ENCODE measurements at places on chromosomes 12 and 14. TPM values are rescaled to one million over a fixed set of nuclear protein-coding genes. Genes with fewer than 3 reads are reported as not detected.

PYGL gene
- 53.8 TPM for total RNA-seq

KRT75 gene
- total RNA-seq: not detected

TMPO gene
- total RNA-seq: 33.0 TPM

KLRD1 gene
- total RNA-seq: 0.49 TPM

DNA sequence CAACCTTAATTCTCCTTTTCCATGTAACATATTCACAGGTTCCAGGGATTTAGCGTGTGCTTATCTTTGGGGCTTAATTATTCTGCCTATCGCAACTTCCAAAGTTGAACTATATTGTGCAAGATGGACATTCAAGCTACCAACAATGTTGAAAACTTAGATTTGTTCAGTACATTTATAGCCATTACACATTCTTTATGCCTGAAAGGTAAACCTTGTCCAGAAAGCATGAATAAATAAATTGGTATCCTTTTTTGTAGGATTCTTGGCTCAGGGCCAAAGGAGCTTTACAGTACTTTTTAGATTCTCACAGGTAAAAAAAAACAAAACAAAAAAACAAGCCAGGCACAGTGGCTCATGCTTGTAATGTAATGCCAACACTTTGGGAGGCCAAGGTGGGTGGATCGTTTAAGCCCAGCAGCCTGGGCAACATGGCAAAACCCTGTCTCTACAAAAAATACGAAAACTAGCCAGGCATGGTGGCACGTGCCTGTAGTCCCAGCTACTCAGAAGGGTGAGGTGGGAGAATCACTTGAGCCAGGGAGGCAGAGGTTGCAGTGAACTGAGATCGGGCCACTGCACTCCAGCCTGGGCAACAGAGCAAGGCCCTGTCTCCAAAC lies 3.3 kb downstream of the C12orf56 start:
- no peak for DNase-seq

GRCh38 chr12:91119089-91119488 lies 7.8 kb upstream of the LUM start:
- no peak for DNase-seq

DNA sequence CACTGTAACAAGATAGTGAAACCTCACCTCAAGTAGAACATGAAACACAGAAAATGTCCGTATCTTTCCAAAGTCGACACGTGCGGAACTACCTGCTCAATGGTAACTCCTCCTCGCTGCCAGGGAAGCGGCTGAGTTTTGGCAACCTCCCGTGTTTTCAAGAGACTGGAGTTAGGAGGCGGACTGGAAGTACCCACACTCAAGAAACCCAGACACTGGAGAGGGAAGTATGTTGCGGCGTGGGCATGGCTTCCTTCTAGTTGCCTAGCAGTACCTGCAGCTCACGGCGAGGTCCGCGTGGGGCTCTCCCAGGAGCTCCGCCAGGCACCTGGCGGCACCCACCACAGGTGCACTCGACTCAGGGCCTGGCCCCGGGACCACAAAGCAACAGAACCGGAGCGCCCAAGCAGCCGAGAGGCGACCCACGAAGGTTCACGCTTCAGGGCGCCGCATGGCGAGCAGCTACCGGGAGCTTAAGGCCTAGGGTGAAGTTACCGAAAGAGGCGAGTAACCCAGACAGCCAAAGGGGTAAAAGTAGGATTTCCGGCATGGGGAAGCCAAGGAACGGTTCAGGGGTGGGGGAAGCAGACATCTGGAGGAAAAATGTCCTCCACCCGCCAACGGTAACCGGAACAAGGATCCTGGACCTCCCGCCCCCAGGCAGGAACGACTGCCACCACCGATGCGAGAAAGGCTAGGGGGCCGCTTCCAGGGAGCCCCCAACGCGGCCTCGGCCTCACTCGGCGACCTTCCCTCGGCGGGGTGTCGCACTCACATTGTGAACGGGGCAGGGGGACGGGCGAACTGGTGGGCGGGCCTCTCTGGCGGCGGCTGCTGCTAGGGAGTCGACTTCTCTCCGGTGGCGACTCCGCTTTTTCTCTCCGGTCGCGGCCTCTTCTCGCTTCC lies 608 bp downstream of the PTGES3 start:
- DNase-seq: peak; percentile 60

- DNase-seq: no peak
Observed at GRCh38 chr12:93430280-93430679, 11.5 kb downstream of the UBE2N start.

GRCh38 chr14:104794993-104795780 lies at the start of gene AKT1:
Gene AKT1, minus strand, starts transcription at chr14:104795748. Its CDS starts 3,105 bp downstream, at chr14:104792643.
- DNase-seq: no peak

DNA sequence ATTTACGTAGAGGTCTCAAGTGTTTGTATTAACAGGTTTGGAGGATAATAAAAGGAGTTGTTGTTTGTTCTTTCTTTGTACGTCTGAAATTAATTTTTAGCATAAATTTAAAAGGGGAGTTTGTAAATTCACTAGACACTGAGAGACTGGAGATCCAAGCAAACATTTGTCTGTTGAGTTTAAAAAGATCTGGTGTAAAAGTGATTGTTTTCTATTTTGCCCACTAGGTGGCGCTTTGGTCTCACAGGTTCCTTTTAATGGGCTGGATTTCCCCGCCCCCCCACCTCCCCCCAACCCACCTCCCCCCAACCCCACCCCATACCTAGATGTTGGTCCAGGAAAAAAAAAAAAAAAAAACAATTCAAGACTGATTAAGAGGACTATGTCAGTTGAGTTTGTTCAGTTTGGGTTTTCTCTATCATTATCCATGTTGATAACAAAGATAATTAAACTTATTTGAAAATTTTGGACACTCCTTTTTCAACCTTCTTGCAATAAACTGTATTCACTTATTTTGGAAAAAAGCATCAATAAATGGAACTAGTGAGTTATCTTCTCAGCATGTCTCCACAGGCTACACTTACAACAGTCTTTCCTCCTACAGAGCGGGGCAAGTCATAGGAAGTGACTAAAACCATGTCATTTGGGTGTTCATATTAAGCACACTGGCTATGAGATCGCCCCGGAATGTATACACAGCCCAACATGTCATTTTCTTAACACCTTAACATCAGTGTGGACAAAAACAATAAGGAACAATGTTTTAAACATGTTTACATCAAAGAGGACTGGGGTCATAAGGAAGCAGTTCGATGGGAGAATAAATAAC lies 841.1 kb downstream of the NRXN3 start:
- no peak for DNase-seq

- no peak for DNase-seq
Observed at GRCh38 chr12:27338473-27338872, 5.8 kb downstream of the BMAL2 start.

Measured in adrenal gland (tissue), 19 donors.